Kidney (tissue), 22 donors: ENCODE measurements at places on chromosomes 5 and 9. TPM values are rescaled to one million over a fixed set of nuclear protein-coding genes. Genes with fewer than 3 reads are reported as not detected.

The GPR151 gene
- total RNA-seq: not detected

The DOCK8 gene
- total RNA-seq: 46.5 TPM

The NUDT2 gene
- 12.6 TPM for total RNA-seq

The KCNN2 gene
- total RNA-seq: 1.5 TPM

The SLC45A2 gene
- total RNA-seq: 0.22 TPM

The PCDHGA7 gene
- 4.1 TPM for total RNA-seq

The SNX18 gene
- 40.5 TPM for total RNA-seq

The PAEP gene
- not detected for total RNA-seq

The TAF1L gene
- not detected for total RNA-seq

The MARVELD2 gene
- 41.2 TPM for total RNA-seq

The LTC4S gene
- 30.6 TPM for total RNA-seq

The NMUR2 gene
- total RNA-seq: not detected

The SYNPO gene
- total RNA-seq: 87.6 TPM

The IL33 gene
- 22.7 TPM for total RNA-seq

The MED27 gene
- 15.9 TPM for total RNA-seq

The PCDHGA6 gene
- 7.2 TPM for total RNA-seq

The IL5 gene
- total RNA-seq: not detected

The PLAC8L1 gene
- total RNA-seq: not detected

The POLR1E gene
- 17.2 TPM for total RNA-seq

The GRIN3A gene
- 0.03 TPM for total RNA-seq

The KIF24 gene
- 2.8 TPM for total RNA-seq

The ASS1 gene
- total RNA-seq: 124 TPM

The ASTN2 gene
- 11.5 TPM for total RNA-seq
